ENCODE measurements at places on chromosomes 1 and 21. TPM values are rescaled to one million over a fixed set of nuclear protein-coding genes. Genes with fewer than 3 reads are reported as not detected.

The RIMS3 gene
- 3.8 TPM for total RNA-seq

The SIM2 gene
- total RNA-seq: not detected

The KCNJ9 gene
- total RNA-seq: 0.05 TPM

The SNX7 gene
- 6.0 TPM for total RNA-seq

The RAB7B gene
- total RNA-seq: 8.6 TPM

The MMP23B gene
- total RNA-seq: 4.1 TPM

DNA sequence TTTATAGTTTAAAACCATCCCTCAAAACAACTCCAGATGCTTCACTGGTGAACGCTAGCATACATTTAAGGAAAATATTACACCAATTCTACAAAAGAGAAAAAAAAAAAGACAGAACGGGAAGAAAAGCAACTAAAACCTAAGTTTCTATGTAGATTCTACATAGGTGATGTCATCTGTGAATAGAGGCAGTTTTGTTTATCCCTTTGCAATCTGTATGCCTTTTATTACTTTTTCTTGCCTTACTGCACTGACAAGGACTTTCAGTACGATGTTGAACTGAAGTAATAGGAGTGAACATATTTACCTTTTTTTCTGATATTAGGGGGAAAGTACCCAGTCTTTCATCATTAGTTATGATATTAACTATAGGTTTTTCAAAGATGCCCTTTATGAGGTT is 101.7 kb upstream of the HAO2 start:
- DNase-seq: no peak

- no peak for DNase-seq
Observed at GRCh38 chr1:57820356-57821095, 396.7 kb upstream of the DAB1 start.

DNA sequence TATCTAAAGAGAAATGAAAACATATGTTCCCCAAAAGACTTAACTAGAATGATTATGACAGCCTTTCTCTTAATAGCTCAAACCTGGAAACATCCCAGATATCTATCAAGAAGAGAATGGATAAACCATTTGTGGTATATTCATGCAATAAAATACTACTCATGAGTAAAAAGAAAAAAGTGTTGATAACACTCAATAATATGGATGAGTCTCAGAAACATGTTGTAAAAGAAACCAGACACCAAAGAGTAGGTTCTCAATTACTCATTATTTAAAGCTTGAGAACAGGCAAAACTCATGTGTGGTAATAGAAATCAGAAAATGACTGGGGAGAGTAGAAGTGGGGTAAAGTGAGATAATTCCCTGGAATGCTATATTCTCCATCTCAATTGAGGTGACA is 154.1 kb downstream of the PHTF1 start:
- DNase-seq: no peak

GRCh38 chr1:65820983-65821382 is 28.3 kb downstream of the PDE4B start:
- DNase-seq: no peak

DNA sequence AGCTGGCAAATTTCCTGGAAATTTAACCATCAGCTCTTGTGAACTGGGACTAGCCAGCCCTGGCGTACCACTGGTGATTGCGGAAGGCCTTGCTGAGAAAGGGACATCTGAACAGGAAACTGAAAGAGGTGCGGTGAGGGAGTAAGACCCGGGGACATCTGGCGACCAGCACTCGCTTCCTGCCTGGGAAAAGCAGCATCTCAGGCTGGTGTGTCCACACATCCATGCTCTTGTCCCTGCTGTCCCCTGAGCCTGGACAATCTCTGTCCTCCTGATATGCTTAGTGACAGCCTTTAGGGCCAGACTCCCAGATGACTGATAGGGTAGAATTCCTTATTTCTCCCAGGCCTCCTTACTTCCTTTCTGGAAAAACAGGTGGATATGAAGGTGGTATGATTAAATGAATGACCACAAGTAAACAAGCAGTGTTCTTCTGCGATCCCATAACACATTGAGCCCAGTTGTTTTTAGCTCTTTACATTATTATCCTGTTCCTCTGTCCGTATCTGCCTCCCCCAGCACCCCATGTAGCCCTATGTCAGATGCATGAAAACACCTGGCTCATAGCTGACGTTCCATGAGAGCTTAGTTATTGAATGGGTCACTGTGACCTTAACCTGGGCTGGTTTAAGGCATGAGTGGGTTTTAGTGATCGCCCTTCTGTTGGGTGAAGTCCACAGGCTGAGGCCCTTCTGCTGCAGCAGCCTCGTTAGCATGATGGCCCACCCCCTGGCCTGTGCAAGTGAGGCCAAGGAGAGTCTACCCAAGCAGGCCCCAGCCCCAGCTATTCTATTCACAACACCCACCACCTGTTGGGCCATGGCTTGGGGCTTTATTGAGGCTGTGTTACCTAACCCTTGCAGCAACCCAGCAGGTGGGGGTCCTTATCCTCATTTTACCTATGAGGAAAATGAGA is 76.1 kb upstream of the GADD45A start:
- no peak for DNase-seq

- no peak for DNase-seq
Observed at GRCh38 chr1:211377539-211378450, 51.2 kb downstream of the TRAF5 start.

GRCh38 chr1:19198820-19199219 is 11.2 kb downstream of the UBR4 start:
- no peak for DNase-seq

- no peak for DNase-seq
Observed at GRCh38 chr1:33864460-33865389, 846 bp downstream of the HMGB4 start.

DNA sequence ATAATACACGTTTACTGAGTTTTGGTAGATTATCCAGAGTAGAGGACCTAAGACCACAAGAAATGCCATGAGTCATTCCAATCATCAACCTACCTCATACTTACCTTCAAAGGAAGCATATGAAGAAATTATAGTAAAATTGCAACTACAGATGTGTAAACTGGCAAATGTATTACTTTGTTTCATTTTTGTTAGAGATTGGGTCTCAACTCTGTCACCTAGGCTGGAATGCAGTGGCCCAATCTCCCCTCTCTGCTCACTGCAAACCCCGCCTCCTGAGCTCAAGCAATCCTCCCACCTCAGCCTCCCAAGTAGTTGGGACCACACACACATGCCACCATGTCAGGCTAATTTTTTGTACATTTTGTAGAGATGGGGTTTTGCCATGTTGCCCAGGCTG is 5.2 kb downstream of the TMCO1 start:
- DNase-seq: no peak

DNA sequence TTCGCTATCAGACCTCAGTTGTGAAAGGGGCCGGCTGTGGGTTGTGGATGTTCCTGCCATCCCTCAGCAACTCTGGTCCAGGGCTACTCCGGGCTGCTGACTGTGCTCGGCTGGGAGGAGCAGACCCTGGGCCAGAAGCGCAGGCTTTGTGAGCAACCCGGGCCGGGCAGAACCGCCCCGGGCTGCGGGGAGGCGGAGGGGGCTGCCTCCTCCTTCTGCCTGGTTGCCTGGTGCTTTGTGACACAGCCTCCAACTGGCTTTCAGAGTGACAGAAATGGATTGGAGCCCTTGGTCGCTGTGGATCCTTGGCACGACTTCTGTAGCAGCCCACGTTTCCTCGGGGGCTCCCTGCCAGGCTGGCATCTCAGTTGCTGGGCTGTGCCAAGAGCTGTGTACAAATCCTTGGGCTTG is 10.0 kb downstream of the DRAXIN start:
- no peak for DNase-seq

DNA sequence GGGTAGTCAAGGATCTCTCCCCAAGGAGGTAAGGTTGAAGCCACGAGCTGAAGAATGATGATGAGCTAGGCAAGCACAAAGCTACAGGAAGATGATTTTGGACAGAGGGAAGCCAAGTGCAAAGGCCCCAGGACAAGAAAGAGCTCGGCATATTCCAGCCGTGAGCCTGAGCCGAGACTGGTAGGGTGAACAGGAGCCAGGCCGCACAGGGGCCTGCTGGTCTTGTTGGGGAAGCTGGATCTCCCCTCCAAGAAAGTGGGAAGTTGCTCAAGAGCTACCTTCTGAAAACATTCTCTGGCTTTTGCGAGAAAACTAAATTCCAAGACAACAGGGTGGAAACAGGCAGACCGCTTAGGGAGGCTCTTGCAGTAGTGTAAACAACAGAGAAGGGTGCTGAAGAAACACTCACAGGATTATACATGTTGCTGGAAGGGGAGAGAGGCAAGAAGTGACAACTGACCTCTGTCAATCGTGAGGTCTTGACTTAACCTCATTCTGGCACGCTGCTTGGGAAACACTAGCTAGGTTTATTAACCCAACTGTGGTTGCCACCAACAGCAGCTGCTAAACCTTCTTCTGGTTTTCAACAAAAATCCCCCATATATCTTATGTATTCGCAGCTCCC is 625.2 kb downstream of the SMYD3 start:
- DNase-seq: no peak

DNA sequence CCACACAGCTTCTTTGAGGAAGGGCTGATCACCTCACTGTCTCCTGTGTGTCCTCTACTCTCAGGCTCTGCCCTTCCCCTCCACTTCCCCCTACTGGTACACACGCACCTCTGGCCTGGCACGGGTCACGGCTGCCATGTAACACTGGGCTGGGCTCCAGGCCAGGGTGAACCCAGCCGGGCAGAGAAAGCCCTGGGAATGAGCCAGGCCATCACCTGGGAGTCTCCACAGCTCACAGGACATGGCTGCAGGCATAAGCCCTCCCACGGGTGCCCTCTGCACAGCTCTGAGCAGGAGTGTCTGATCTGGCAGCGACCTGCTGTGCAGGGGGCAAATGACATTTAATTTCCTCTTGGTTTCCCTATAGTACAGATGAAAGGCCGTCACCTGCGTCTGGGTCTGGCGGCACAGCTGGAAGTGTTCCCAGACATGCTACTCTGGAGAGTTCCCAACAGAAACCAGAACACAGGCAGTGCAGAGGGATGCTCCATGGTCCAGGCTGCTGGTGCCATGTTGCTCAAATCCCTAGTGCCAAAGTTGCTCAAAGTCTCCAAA is 61.2 kb downstream of the ERI3 start:
- DNase-seq: no peak
